ENCODE measurements at places on chromosomes 7 and 10. TPM values are rescaled to one million over a fixed set of nuclear protein-coding genes. Genes with fewer than 3 reads are reported as not detected.

AGAP3 gene
- 68.6 TPM for total RNA-seq

ADAM8 gene
- total RNA-seq, result 5.1 TPM

STX1A gene
- total RNA-seq, result 1.0 TPM

- DNase-seq, result no peak
Measured at GRCh38 chr10:85642421-85643170, 724.0 kb downstream of the GRID1 start.

DNA sequence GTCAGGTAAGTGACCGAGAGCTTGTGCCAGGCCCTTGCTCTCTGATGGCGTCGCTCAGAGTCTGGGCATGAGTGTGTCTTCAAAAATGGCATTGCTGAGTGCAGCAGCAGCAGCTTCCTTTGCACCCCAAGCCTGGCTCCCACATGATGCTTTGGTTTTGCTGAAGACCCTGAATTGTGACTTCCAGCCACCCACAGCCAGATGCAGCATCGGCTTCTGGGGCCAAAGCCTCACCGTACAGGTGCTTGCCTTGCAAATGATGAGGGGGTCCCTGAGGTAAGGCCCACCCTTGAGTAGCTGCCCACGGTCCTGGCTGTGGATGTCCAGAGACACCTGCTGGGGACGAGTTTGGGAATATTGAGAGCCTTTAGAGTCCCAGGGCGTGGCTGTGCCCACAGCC lies 57.9 kb downstream of the JAKMIP3 start:
- DNase-seq, result no peak

- DNase-seq, result no peak
Measured at GRCh38 chr10:1611936-1612550, 125.3 kb downstream of the ADARB2 start.

- DNase-seq, result no peak
Measured at GRCh38 chr10:56920601-56921261, 559.7 kb upstream of the ZWINT start.

GRCh38 chr7:100641463-100641859 lies at the start of gene TFR2:
TSS of gene TFR2 (minus strand) at chr7:100641552. CDS start at chr7:100641509, 43 bp downstream.
- no peak for DNase-seq

DNA sequence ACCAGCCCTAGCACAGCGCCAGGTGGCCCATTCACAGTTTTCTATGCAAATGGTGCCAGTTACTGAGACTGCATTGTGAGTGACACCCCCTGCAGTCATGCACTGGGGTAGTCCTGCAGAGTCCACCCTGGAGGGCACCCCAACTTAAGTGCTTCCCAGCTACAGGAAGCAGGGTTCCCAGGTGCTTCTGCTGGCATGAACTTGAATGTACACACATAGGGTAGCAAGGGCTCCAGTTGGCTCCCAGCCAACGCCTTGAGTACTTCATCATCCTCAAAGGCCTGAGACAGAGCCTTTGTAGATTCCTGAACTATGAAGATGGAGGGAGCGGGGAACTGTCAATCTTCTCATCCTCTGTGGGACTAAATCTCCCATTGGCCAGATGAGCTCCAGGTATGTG lies 11.5 kb upstream of the NPFFR1 start:
- DNase-seq, result no peak

DNA sequence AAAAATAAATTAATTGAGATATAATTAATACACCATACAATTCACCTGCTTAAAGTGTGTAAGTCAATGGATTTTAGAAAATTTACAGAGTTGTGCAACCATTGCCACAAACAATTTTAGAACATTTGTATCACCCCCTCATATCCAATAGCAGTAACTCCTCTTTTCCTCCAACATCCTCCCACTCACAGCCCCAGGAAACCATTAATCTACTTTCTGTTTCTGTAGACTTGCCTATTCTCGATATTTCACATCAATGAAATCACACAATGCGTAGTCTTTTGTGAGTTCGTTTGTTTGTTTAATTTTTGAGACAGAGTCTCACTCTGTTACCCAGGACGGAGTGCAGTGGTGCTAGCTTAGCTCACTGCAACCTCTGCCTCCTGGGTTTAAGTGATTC lies 13.7 kb upstream of the HERC4 start:
- DNase-seq, result no peak

DNA sequence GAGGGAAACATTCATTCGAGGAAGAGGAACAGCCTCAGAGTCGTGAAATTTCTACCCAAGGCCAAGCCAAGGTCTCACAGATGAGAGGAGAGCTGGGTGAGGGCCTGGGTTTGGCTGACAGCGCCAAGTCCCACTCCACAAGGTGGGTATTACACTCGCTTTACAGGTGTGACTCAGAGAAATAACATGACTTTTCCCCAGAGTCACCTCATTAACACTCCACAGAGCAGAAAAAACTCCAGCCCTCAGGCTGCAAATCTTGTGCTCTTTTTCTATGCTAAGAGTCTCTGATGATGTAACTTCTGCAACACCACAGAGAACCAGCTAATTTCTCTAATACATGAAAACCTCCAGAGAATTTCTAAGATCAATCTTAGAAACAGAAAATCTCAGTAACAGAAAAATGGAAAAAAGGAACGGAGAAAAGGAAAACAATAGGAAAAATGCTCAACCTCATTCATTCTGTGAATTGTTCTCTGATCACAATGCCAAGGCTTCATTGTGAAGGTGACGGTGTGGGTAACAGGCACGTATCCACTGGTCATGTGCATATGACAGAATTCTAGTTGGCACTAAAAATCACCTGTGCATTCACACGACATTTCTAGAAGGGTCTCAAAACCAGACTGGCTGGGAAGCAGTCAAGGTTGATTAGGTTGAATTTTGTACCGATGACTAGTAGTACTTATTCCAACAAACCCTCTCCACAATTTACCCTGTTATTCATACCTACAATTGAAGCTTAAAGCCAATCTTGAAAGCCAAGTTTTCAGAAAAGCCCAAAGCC lies 20.3 kb downstream of the YWHAG start:
- no peak for DNase-seq

DNA sequence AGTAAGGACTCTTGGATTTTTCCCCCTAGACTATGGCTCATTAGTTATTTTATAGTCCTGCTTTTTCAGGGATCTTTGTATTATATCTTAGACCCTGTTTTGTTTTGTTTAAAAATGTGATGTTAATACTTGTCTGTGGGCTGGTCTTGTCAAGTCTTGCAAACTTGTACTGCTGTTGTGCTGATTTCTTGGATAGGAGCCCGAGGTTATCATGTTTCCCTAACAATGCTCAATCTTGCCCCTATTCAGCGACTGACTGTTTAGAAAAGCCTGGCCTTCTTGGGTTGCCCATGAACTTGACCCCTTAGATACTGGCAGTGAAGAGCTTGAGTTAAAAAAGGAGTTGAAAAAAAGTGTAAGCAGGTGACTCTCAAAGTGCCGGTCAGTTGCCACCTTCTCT lies 115.7 kb downstream of the KIAA1217 start:
- no peak for DNase-seq

DNA sequence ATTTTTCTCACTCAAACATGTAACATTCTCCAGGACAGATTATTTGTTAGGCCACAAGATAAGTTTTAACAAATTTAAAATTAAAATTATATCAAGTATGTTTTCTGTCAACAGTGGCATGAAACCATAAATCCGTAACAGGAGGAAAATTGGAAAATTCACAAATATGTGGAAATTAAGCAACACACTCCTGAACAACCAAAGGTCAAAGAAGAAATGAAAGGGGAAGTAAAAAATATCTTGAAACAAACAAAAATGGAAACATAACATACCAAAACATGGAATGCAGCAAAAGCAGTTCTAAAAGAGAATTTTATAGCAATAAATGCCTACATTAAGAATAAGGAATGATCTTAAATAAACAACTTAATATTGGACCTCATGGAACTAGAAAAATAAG lies 147.3 kb downstream of the ZEB1 start:
- DNase-seq, result no peak

- no peak for DNase-seq
Measured at GRCh38 chr7:95373323-95373722, 22.9 kb downstream of the PON3 start.

DNA sequence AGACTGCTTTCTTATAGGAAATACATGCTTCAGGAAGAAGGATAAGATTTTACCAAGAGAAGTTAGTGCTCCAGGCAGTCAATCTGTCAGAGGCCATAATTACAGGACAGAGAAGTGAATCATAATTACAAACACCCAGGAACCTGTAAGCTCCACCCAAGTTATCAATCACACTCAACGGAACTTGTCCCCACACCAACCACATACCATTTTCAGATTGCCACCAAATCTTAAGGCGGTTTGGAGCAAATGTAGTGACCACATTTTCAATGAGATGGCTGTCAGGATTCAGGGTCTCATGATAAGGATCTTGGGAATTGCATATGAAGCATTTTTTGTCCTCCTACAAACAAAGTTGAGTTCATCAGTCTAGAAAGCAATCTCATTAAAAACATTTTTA lies 4.8 kb downstream of the LAMB1 start:
- no peak for DNase-seq

- DNase-seq, result no peak
Measured at GRCh38 chr10:76911184-76911583, 726.4 kb downstream of the KCNMA1 start.

DNA sequence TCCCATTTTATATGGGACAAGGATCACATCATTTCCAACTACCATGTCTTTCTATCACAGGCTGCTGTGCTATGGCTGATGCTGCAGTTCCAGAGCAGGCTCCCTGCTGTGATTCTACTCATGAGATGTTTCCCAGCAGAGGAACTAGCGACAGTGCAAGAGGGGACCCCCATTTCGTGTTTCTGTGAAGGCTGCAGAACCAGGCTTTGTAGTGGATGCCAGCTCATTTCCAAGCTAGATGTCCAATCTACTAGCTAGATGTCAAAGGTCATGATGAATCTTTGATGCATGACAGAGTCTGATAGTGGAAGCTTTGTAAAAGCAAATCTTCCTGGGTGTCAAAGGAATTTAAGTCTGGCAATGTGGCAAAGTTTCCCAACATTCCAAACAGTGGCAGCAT lies 21.2 kb upstream of the MYO3A start:
- no peak for DNase-seq

- no peak for DNase-seq
Measured at GRCh38 chr7:152856351-152856750, 96.8 kb downstream of the ACTR3B start.

Measured in esophagus squamous epithelium (tissue), 5 donors.